ENCODE measurements at places on chromosomes 7 and 10.
A peak's percentile ranks its signal among the peaks of the same experiment; 100 is the strongest.

DNA sequence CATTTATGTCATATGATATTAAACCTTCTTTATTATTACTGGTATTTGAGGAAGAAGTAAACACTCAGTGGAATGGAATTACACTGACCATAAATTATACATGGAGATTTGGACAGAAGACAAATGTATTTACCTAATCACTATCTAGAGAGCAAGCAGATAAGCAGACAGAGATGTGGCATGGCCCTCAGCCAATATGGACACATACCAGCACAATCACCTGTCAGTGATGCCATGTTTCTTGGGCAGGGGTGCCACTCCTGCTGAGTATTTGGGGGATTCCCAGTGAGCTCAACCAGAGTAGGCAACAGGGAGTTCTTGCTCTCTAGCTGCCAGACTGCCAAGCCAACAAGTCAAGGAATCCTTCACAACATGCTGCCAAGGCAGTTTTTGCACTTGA lies 866.3 kb upstream of the LRRN3 start:
- no peak for DNase-seq

DNA sequence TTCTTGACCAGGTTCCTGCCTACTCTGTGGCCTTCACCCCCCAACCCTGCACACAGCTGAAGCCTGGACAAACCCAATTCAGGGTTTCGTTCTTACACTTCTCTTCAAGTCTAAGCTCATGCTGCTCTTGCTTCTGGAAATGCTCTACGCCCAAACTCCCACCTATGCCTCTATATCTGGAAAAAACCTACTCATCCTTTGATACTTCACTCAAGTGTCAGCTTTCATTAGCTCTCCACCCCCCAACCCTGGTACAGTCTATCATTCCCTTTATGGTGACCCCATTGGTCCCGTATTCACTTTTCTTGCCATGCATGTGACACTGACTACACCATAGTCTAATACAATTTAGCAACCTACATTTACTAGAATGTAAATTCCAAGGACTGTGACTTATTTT lies 220.9 kb upstream of the PLXNA4 start:
- DNase-seq = no peak

- DNase-seq = peak; percentile 23
Observed at GRCh38 chr7:155298288-155298833, 683 bp downstream of the INSIG1 start.

DNA sequence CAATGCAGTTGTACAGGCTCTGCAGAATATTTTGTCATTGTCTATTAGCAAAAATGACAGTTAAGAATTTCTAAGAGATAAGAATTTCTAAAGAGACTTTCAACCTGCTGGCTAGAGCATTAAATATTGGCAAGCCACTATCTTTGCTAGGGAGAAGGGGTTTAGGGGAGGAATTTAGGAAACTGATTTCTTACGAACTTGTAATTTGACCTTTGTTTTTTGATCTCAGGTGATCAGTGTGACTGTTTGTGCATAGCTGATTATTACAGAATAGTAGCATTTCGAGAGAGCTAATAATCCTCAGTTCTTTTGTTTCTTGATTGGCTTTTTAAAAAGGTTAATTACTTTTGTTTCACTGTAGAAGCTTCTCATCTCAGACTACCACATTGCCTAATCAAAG lies 68.1 kb downstream of the ST7 start:
- DNase-seq = no peak

GRCh38 chr7:64888901-64889685 lies 14.0 kb upstream of the ZNF273 start:
- DNase-seq = no peak

- no peak for DNase-seq
Observed at GRCh38 chr10:54702583-54703485, 98.2 kb downstream of the PCDH15 start.

- no peak for DNase-seq
Observed at GRCh38 chr10:131315344-131315743, 3.8 kb upstream of the TCERG1L start.

- DNase-seq = no peak
Observed at GRCh38 chr7:15543256-15543655, 18.6 kb downstream of the AGMO start.

DNA sequence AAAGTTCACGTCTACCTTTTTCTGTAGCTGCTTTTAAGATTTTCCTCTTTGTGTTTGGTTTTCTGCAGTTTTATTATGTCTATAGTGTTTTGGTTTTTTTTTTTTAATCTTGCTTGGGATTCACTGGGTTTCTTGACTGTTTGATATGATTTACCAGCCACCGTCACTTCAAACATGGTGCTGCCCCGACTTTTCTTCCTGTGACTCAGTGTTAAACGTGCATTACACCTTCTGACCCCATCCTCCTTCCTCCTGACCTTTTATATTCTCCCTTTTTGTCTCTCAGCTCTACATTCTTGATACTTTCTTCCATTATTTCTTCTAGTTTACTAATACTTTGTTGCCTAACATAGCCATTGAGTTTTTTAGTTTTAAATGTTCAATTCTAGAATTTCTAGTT lies 61.5 kb downstream of the GNA12 start:
- DNase-seq = no peak

DNA sequence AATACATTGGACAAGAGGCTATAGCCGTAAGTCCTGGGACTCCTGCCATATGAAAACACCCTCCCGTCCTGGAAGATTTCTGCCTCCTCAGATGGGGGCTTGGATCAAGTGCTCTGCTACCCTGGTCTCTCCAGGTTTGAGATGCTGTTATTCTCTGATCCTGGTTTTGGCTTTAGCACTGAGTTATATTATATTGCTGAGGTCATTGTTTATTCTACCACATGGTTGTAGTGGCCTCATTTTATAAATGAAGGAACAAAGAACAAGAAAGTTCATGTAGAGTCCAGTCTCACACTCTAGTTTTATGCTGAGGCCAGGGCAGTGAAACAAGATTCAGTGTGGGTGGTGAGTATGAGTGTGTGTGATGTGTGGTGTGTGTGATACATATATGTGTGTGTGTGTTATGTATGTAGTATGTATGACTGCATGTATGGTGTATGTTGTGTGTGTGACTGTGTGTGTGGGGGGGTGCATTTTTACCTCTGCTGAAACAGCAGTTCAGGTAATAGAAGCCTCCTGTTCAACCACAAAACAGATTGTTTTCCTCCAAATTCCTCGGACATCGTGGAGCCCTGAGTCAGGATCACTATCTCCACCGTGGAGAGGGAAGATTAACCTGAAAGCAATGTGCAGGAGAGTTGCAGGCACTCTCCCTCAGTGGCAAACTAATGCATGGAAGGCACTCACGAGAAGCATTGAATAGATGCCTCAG lies 80.7 kb downstream of the C7orf25 start:
- DNase-seq = no peak

DNA sequence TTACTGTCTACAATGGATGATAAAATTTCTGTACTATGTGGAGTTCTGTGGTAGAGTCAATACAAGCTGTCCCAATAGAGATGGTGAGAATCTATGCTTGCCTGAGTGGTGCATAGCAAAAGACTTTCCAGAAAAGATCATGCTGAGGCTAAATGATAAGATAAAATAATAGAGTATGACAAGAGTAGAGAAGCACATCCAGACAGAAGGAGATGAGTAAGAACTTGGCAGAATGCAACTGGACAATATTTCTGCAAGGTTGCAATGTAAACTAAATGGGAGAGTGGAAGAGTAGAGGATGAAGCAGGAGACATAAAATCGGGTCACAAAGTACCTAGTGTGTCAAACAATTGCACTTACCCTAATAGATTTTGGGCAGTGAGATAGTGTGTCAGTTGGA lies 347.6 kb downstream of the MDFIC start:
- no peak for DNase-seq

DNA sequence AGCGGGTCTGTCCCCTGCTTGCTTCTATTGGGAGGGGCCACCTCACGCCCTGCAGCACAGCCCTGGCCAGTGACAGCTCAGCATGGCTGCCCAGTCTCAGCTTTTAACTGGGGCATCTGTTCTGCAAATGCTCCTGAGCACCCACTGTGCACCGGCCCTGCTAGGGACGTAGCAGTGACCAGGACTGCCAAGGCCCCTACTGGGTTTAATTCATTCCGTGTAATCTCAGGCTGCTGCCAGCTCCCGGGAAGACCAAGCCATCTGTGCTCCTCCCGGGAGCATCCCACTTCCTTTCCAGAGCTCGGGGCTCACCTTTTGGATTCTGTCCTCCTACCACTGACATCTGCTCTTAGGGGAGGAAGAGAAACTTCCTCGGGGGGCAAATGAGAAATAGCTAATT lies 85.2 kb downstream of the ADARB2 start:
- DNase-seq = no peak

DNA sequence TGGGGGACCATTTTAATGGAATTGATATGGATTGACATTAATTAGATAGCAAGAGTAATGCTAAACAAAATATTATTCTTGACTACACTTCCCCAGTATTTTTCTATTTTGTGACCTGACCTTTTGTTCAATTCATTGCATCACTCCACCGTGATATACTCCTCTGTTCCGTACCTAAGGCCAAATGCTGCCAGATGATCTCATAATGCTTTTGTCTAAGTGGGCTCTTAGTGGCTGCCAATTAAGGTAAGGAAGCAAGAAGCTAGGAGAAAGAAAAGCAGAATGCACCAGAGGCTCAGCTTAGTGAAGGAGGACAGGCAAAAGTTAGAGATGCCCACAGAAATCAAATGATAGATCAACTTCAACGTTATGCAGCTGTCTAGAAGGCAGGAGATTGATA lies 36.4 kb downstream of the FEZF1 start:
- DNase-seq = no peak

DNA sequence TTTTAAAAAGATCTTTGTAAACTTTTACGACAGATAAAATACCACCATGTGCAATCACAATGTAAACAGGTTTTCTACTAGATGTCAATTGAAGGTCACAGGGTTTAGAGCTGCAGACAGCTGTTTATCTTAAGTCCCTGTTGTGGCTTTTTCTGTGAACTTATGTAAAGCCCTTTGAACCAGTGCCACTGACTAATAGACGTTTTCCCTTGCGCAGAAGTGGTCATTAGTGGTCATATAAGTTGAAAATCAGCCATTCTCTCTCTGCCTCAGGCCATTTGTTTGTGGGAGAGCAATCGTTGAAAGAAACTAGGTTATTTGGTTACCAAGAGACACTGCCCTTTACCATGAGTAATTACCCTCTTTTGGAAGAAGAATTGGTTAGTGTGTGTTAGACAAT lies 23.9 kb downstream of the CACNB2 start:
- no peak for DNase-seq

- no peak for DNase-seq
Observed at GRCh38 chr10:103506061-103506460, 12.6 kb downstream of the NEURL1 start.

- no peak for DNase-seq
Observed at GRCh38 chr7:103664577-103664976, 218.6 kb upstream of the SLC26A5 start.

GRCh38 chr10:792792-793100 lies 103.3 kb upstream of the DIP2C start:
- no peak for DNase-seq

- DNase-seq = no peak
Observed at GRCh38 chr7:11172835-11173234, 199.2 kb downstream of the PHF14 start.

GRCh38 chr7:116557066-116557585 lies 32.3 kb downstream of the CAV1 start:
- no peak for DNase-seq

GRCh38 chr10:68239596-68240150 lies 7.8 kb upstream of the ATOH7 start:
- DNase-seq = no peak

GRCh38 chr7:6198689-6199595 lies 73.5 kb downstream of the CYTH3 start:
- DNase-seq = no peak

GRCh38 chr7:135980665-135981180 lies 3.6 kb upstream of the MTPN start:
- DNase-seq = peak; percentile 26

DNA sequence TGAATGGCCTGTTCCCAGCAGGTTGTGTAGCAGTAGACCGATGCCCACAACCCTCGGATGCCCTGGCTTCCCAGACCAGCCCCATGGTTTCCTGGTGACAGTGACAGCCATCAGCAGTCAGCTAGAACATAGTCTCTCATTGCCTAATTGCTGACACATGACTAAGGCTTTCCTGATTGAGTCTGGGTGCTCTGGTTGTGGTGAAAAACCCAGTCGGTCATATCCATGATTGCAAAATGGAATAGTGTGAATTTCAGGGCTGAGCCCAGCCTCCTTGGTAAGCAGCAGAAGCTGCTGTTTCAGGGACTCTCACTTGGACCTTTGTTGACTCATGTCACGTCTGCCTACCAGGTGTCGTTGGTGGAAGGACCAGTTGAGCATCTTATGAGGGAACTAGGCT lies 36.6 kb downstream of the POR start:
- DNase-seq = no peak

- DNase-seq = no peak
Observed at GRCh38 chr10:24255881-24256311, 47.0 kb downstream of the KIAA1217 start.

- DNase-seq = no peak
Observed at GRCh38 chr7:127876393-127876792, 154.8 kb downstream of the LRRC4 start.

DNA sequence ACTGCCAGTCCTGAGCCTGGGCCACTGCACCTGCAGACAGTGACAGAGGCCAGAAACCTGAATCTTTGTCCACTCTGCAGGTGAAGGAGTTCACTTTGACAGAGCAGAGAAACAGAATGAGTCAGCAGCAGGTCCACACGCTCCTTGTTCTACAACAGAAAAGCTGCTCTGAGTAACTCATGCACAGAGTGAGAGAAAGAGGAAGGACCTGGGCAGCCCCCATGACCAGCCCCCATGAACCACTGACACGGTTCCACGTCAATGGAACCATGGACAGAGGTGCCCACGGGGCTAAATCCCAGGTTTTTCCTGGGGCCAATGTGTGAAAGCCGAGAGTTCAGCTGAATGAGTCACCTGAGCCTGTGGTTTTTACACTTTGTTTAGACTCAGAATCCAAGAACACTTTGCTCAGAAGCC lies 40.8 kb upstream of the CTBP2 start:
- DNase-seq = no peak

DNA sequence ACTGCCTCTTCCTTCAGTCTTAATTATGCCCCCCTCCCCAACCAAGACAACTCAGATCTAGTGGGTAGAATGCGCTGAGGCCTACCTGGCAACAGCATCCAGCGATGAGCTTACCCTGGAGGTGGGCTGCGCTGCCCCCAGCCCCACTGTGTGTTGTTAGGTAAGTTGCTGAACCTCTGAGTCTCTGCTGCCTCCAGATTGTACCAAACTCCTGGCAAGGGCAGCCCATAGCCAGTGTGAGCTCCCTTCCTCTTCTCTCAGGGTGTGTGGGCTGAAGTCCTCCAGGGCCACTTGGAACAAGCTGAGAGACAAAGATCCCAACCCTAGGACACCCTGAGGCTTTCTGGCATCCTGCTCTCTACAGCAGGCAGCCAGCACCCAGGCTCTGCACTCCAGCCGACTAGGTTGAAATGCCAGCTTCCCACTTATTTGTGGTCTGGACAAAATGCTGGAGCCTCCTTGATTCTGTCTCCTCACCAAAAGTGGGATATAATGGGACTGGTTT lies 135.3 kb downstream of the ARHGAP22 start:
- DNase-seq = no peak

DNA sequence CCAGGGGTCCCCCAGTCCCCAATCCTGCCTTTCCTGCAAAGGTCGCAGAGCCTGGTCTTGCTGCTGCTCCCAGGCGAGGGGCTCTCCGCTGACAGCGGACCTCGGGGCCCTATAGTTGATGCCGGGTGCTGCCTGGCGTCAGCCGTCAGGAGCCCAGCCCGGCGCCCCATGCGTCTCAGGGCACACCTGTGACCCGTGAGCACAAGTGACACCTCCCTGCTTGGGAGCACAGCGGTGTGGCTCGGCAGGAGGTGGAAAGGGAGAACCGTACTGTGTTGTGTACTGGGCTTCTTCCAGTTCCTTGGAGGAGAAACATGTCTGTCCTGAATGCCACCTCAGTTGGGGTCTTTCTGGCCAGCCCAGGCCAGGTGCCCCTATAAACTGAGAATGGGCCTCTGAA lies 56.7 kb downstream of the LHPP start:
- DNase-seq = no peak
